ELF-1 (cell line): ENCODE measurements at places on chromosomes 11 and 22.

DNA sequence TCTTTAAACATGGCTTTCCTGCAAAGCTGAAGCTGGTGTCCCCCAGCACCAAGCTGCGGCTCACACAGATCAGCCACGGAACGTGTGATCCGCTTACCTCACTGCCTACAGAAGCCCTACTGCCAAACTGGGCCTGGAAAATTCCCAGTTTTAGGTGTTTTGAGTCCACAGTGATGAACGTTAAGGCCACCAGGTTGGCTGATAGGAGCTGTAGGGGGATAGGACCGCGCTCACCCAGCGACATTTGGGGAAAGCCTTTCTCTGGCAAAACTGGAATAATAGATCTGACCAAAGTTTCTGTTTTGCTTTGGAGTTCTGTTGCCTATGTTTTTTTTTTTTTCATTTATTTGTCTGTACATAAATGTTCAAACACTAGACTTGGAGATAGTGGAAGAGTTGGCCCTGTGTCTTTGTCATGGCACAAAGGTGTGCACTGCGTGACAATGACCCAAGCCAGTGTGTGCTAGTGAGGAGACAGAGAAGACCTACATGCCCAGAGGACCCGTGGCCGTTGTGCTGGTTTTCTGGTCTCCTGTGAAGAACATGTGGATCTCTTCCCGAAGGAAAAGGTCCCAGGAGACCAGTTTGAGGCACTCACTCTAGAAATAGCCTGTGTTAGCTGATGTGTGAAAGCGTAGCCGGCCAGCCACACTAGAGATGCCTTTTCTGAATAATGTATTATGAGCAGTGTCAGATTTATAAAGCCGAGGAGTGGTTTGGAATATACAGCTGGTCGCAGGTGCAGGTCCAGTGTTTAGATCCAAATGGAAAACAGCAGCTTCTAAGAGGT is 15.0 kb downstream of the ASPHD2 start:
- DNase-seq, result no peak

DNA sequence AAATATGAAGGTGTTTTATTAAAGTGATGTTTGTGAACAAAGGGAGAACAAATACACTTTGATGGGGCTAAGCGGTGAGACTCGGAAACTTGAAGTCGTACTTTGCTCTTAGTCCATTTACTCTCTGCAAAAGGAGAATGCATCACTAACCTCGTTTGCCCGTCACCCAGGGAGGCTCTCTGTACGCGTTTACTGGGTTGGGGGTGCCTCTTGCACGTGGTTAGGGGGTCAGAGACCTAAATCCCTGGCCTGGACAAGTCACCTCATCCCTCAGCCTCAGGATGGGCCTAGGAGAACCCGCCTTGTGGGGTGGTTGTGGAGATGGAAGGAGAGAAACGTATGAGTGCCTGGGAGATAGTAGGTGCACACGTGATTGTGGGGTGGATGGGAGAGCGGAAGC is 803 bp upstream of the IFT27 start:
- no peak for DNase-seq

- no peak for DNase-seq
Measured at GRCh38 chr11:115710980-115711379, 206.8 kb upstream of the CADM1 start.

- DNase-seq, result no peak
Measured at GRCh38 chr11:95269036-95269819, 38.2 kb upstream of the SESN3 start.

- peak; percentile 62 for DNase-seq
Measured at GRCh38 chr22:17960695-17961445, 63.5 kb downstream of the MICAL3 start.

DNA sequence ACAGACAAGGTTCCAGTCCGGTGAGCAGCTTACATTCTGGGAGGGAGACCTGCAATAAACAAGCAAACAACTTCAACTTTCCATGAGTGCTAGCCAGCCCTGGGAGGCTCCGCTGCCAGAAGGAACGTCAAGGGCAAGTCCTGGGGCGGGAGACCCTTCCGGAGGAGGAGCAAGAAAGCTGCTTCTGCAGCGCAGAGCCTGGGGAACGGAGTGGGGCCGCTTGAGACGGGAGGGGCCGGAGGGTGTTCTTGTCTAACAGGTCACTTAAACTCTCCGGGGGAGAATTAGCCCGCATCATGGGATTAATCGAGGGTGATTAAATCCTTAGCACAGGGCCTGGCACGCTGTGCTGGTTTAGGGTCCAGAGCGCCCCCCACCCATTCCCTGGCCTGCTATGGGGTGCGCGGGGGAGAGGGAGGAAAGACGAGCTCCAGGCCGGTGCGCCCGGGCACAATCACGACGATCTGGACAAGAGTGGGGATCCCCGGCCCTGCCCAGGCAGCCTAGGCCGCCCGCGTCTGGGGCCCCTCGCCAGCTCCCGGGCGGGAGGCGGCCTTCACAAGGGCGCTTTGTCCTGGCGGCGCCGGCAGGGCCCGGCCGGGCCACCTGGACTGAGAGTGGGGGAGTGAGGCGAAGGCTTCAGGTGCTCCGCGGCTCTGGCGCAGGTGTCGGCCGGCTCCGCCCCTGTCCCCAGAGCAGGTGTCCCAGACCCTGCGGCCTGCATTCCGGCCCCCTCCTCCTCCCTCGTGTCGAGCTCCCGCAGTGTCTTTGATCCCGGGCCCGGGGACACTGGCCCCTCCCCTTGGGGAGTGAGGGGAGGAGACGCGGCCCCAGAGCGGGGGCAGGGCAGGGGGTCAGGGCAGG is 663 bp upstream of the LARGE2 start:
- peak; percentile 91 for DNase-seq

GRCh38 chr11:27563201-27563600 is 56.6 kb upstream of the LIN7C start:
- no peak for DNase-seq

DNA sequence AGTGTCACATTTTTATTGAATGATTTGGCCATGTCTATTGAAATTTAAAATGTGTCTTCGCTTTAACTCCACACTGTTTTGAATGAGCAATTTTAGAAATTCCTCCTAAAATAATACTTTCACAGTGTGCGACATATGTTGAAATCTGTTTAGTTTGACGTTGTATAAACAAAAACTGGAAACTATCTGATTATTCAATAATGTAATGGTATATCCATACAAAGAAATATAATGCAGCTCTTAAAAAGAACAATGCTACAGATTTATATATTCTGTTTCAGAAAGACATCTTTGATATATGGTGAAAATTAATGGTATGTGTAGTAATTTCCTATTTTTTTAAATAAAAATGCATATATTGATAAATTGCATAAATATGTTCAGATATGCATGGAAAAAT is 268.7 kb upstream of the SORL1-AS1 start:
- DNase-seq, result no peak

DNA sequence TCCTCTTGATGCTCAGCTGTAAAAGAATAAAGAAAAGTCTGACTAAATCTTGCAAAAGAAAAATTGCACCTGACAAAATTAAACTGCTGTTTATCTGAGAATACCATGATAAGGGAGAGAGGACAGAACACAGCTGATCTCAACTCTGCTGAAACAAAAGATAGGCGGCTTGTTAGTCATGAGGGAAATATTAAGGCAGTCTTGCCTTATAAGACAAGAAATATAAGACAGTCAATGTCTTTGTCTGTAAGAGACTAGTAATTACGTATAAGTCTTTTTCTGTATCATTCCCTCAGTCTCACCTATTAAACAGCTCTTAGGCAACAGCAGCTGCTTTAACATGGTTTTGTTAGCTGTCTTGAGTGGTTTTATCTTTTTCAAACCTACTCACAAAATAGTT is 296.6 kb downstream of the LUZP2 start:
- DNase-seq, result no peak

DNA sequence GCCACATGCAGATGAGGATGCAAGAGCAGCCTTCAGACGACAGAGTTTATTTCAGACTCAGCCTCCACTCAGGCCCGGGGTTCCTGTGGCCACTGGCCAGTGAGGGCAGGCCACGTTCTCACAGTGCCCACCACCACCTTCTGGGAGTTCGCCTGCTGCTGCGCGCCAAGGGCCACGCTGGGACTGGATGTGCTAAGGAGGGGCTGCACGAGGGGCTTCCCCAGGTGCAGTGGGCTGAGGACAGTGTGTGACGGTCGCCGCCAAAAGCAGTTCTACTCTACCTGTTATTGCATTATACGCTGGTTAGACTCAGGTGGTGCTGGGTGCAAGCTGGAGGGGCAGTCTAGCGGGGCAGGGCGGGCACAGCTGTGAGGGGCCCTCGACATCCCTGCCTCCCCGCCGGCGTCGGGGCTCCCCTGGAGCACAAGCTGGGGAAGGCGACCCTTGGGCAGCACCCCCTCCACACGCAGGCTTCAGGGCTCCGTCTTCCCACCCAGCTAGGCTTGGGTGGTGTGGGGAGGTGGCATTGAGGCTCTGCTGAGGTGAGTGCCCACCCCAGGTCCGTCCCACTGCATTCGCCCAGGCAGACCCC is 2.7 kb downstream of the CEND1 start:
- no peak for DNase-seq

GRCh38 chr22:44448271-44448830 is 49.7 kb downstream of the RTL6 start:
- no peak for DNase-seq

GRCh38 chr22:31477329-31477728 is 12.3 kb downstream of the EIF4ENIF1 start:
- no peak for DNase-seq

GRCh38 chr22:30290342-30291057 is 1.2 kb upstream of the CASTOR1 start:
- peak; percentile 64 for DNase-seq

- no peak for DNase-seq
Measured at GRCh38 chr11:26712497-26712896, 9.4 kb downstream of the SLC5A12 start.

- no peak for DNase-seq
Measured at GRCh38 chr11:133650082-133650481, 117.8 kb upstream of the OPCML start.

DNA sequence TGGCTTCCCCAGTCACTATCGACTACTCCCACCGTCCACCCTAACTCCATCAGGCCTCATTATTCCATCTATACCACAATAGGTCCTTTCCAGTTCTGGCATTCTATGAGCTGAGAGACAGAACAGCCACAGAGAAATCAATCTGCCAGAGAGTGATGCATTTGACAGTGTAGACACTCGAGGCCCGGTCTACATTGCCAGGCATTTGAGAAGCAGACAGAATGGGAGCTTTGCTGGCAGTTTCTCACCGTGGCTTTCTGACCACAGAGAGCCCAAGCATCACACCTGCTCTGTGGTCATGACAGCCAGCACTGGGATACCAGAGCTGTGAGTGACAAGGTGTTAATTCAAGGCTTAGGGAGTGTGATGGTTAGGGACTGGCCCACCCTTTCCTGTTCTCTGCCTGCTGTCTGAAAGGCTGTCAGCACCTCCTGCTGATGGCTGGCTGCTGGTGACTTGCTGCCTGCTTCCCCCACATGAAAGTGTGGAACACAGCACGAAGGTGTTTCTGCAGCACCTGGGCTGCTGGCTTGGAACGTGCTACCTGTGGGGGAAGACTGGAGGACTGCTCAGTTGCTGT is 137.8 kb downstream of the KIRREL3 start:
- peak; percentile 72 for DNase-seq

DNA sequence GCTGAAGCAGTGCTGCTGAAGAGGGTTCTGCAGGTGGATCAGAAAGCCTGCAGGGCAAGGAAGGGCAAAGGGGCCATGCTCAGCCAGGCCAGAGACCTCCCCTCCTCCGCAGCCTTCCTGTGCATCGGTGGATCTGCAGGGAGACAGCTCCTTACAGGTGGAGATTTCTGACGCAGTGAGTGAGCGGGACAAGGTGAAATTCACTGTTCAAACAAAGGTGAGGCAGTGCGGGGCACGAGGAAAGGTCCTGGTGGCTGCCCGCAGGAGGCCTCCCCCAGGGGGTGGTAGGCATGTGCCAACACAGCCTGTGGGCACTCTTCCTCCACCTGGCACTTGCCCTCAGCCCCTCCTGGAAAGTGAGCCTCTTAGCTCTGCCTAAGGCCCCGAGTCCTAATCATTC is 8.6 kb downstream of the CFL1 start:
- DNase-seq, result peak; percentile 60

DNA sequence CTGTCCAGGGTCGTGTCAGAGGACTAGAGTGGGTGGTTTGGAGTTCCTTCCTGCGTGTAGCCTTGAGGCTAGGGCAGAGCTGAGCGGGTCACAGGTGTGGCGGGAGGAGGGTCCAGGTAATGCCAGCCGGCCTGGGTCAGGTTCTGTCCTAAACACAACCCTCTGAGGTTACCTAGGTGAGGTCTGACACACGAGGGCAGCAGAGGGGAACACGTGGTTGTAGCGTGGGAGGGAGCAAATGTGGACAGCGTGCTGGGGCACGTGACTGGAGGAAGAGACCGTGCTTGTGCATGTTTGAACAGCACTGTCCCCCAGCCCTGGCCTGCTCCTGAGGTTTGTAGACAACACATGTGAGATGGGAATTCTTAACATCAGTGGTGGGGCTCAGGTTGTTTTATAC is 13.1 kb downstream of the MOV10L1 start:
- DNase-seq, result peak; percentile 28

DNA sequence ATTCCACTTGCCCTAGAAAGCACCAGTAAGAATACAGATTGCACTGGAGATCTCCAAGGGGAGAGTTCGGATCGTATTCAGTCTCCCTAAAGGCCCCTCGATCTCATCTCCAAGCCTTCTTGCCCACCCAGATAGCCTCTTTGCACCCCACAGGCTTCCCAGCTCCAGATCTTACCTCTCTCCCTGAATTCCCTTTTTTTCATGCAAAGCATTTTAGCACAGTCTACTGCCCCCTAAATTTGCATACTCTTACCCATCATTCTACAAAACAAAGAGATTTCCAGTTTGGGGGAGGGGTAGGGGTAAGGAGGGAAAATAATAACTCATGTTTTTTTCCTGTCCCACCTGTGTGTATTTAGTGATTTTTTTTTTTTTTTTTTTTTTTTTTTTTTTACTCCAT is 105.2 kb downstream of the NAV2 start:
- DNase-seq, result no peak

DNA sequence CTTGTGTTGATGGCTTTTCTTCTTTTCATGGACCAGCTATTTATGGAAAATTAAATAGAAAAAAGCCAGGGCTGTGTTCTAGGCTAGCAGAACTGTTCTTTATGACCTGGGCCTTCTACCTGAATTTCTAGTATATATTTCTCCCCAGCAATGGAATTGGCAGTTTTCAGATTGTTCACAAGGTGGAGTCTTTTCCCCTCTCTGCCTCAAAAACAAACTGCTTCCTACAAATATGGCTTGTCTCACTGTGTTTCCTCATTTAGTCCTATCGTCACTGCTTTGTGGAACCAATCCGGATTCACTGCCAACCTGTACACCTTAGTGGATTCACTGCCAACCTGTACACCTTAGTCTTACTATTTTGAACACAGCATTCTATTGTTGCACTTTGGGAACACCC is 5.0 kb upstream of the APOL5 start:
- DNase-seq, result no peak

- DNase-seq, result no peak
Measured at GRCh38 chr11:112057170-112057569, 16.6 kb downstream of the PIH1D2 start.

- no peak for DNase-seq
Measured at GRCh38 chr11:34599406-34599945, 21.4 kb upstream of the EHF start.

GRCh38 chr11:279040-279965 is 1.1 kb downstream of the NLRP6 start:
- DNase-seq, result no peak

DNA sequence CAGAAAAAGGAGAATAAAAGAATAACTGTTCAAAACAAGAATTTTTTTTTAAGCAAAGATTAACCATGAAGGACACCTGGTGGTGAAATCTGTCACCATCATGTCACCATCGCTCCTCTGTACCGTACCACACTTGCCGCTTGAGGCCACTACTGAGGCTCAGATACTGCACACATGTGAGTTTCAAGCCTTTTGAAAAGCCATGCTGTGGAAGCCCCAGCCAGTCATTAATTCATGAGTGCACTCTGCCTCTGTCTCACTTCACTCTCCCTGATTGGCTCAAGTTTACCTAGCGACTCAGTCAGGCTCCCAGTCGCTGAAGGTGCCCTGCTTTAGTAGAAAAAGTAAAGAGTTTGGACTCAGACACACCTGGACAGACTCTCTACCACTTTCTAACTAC is 6.6 kb upstream of the MS4A12 start:
- DNase-seq, result peak; percentile 38
